ENCODE measurements at places on chromosomes 7 and 10.

- no peak for DNase-seq
Observed at GRCh38 chr7:66202441-66202840, 2.7 kb upstream of the TPST1 start.

DNA sequence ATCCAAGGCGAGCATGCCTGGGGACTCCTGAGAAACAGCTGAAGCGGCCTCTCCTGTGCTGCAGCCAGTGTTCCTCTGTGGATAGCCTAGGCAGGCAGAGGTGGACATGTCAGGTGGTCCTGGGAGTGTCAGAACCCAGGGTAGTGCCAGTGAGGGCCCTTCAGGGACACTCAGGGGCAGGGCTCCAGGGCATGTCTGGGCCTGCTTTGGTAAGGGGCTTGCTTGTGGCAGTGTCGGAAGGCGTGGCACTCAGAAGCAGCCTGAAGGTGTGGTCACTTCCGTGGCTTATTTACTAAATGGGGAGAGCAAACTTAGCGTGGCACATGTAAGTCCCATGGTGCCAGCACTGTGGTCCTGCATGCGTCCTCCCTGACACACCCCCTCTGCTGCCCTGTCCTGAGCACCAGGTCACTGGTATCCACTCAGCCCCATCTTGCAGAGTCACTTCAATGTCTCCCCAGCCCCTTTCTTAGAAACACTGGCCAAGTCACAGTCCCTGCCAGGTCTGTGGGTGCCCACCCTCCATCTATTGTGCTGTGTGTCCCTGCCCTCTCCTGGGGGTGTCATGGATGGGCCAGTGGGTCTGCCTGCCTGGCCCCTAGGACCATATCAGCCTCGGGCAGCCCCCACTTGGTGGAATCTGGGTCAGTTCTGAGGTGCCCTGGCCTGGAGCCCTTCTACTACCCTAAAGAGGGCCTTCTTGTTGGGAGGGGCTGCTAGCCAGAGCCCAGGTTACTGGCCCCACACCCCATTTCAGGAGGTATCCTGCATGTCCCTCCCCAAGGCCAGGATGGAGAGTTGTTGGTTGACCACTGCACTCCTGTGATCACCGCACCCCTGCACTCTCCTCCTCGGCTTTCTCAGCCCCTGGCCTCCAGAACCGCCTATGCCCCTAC lies 6.4 kb downstream of the ZMIZ2 start:
- DNase-seq, result no peak

- no peak for DNase-seq
Observed at GRCh38 chr10:102509387-102509786, 5.6 kb downstream of the SUFU start.

- DNase-seq, result no peak
Observed at GRCh38 chr7:47887016-47887640, 61.1 kb downstream of the PKD1L1 start.

GRCh38 chr10:32160864-32161263 lies 104.6 kb upstream of the KIF5B start:
- DNase-seq, result no peak

GRCh38 chr7:75721426-75721825 lies 17.3 kb downstream of the HIP1 start:
- DNase-seq, result no peak

All from stimulated activated CD8-positive, alpha-beta memory T cell treated with anti-CD3 and anti-CD28 coated beads, Interleukin-4, amount 100 ng/mL, for 48 hours (primary cell).